ENCODE measurements at places on chromosomes 3 and 15.
A peak's percentile ranks its signal among the peaks of the same experiment; 100 is the strongest.

GRCh38 chr3:44712455-44713075 is at the start of gene ZNF502:
Gene ZNF502, plus strand, starts transcription at chr3:44712660. Its CDS starts 7,602 bp downstream, at chr3:44720262.
- DNase-seq = peak; percentile 83

GRCh38 chr3:182323126-182323700 is 470.1 kb upstream of the ATP11B start:
- no peak for DNase-seq

DNA sequence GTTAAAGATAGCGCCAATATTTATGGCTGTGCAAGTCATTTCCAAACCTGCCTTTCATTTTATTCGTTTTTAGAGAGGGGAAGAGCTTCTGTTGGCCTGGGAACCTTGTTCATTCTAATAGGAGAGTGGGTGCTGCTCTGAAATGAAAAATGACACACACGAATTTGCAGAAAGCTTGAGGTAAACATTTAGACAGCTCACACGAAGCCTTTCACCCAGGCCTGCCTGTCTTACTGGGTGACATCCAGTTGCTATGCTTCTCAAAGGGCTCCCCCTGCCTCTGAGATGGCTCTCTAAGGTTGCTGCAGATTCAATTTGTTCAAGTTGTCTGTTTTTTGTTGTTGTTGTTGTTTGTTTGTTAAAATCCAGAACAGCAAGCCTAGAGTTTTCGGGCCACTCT is 18.2 kb downstream of the PEX5L start:
- no peak for DNase-seq

DNA sequence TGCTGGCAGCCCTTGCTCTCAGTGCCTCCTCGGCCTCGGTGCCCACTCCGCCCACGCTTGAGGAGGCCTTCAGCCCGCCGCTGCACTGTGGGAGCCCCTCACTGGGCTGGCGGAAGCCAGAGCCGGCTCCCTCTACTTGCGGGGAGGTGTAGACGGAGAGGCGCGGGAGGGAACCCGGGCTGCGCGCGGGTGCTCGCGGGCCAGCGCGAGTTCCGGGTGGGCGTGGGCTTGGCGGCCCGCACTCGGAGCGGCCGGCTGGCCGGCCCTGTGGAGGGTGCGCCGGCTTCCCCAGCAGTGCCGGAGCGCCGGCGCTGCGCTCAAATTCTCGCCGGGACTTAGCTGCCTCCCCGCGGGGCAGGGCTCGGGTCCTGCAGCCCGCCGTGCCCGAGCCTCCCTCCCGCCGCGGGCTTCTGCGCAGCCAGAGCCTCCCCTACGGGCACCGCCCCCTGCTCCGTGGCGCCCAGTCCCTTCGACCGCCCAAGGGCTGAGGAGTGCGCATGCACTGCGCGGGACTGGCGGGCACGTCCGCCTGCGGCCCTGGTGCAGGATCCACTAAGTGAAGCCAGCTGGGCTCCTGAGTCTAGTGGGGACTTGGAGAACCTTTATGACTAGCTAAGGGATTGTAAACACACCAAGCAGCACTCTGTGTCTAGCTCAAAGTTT is 231.5 kb downstream of the EFHB start:
- DNase-seq = no peak

GRCh38 chr15:100601617-100602063 is 344 bp downstream of the LINS1 start:
- DNase-seq = no peak

- DNase-seq = no peak
Measured at GRCh38 chr3:195187609-195188425, 83.1 kb downstream of the XXYLT1 start.

GRCh38 chr3:155835341-155836071 is 18.7 kb downstream of the SLC33A1 start:
- DNase-seq = no peak

DNA sequence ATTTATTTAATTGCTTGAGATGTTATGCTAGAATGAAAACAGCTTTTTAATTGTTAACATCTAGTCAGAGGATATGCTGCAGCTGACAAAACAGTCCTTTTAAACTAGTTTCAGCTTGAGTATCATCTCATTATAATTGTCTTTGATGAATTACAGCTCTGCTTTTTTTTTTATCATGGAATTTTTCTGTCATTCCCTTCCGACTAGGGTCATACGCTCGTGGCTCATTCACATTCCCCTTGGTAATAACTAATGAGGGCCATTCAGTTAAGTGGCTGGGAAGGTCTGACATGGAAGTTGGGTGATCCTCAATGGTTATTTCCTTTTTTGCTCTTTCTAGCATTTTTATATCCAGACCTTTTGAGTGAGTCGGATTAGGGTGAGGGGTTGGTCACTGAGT is 77.0 kb downstream of the PGPEP1L start:
- no peak for DNase-seq

- no peak for DNase-seq
Measured at GRCh38 chr3:197234947-197235914, 63.2 kb downstream of the DLG1 start.

- DNase-seq = no peak
Measured at GRCh38 chr3:51955175-51955892, at the start of gene GPR62. Gene GPR62, plus strand, starts transcription at chr3:51955381. Its CDS starts 272 bp downstream, at chr3:51955653.

- DNase-seq = no peak
Measured at GRCh38 chr15:74202452-74203401, at the start of gene STRA6. Gene STRA6, minus strand, starts transcription at chr15:74202787. Its CDS starts 520 bp downstream, at chr15:74202267.

DNA sequence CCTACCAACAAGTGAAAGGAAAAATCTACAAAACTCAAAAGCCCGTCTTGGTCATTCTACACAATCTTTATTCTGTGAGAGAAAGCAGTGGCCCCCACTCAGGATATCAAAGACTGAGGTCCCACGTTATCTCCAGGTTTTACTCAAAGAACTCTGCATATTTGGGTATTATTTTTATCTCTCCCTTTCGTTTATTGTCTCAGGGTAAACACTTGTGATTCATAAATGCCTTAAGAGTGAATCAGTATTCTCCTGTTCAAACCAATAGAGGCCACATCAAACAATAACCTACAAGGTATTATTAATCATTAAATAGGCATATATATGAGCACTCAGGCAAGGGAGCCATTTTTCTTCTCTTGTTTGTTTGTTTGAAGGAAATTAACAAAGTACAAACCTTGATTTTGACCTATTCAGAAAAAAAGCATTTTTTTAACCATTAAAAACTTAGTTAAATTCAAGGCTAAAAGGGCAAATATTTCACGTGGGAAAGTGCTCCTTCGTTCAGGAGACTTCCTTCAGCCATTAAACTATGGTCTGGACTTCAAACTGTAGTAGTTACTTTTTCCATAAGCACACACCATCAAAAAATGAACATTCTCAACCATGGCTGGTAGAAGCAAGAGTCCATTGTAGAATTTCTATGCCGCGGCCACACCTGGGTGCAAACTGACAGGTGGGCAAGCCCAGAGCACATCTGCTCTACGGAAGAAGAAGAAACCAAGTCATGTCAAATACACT is 13.9 kb upstream of the HES1 start:
- DNase-seq = no peak

GRCh38 chr3:38689774-38690173 is 40.3 kb upstream of the SCN5A start:
- DNase-seq = no peak

GRCh38 chr3:81197386-81197785 is 564.1 kb downstream of the GBE1 start:
- DNase-seq = no peak

DNA sequence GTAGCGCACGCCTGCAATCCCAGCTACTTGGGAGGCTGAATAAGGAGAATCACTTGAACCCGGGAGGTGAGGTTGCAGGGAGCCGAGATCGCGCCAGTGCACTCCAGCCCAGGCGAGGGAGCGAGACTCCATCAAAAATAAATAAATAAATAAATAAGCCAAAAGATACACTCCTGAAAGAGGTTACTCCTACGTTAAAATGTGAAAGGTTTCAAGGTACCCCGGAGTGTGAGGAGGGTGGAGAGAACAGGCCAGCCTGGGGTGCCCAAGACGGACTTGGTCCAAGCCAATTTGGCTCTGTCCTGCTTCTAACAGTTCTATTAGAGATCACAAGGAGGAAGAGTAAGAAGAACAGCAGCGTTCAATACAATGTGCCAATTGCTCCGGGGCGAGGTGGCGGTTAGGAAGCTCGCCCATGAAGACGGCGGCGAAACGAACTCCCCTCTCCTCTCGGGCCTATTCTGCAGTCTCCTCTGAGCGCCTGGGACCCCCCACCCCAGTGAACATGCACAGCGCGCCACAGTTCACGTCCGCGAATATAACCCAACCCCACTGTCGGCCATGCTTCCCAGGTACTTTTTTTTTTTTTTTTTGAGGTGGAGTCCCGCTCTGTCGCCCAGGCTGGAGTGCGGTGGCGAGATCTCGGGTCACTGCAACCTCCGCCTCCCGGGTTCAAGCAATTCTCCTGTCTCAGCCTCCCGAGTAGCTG is 942 bp downstream of the ELP6 start:
- no peak for DNase-seq

DNA sequence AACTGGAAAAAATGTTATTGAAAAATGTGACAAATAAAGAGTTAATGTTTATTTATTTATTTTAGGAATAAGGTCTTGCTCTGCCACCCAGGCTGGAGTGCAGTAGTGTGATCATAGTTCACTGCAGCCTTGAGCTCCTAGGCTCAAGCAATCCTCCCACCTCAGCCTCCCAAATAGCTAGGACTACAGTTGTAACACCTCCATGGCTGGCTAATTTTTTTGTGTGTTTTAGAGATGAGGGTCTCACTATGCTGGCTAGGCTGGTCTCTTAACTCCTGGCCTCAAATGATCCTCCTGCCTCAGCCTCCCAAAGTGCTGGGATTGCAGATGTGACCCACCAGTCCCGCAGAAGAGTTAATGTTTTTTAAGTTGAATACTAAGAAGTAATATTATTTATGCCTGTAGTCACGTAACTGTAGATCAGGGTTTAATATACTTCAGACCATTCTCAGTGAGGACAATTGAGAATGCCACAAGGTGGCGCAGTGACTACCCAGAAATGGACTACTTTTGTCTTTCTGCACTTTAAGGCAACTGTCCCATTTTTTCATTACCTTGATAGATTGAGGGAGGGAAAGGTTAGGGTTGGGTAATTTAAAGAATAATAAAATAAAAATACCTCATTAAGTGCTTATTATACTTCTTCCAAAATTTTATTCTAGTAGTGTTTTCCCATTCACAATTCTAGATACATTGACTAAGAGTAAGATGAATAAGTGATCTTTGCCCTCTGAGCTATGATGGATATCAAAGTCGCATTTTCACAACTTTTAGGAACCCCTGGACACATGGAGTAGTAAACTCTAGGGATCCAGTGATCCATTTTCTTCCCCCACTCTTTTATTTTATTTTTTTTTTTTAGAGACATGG is 6.0 kb downstream of the MUC13 start:
- DNase-seq = peak; percentile 69

DNA sequence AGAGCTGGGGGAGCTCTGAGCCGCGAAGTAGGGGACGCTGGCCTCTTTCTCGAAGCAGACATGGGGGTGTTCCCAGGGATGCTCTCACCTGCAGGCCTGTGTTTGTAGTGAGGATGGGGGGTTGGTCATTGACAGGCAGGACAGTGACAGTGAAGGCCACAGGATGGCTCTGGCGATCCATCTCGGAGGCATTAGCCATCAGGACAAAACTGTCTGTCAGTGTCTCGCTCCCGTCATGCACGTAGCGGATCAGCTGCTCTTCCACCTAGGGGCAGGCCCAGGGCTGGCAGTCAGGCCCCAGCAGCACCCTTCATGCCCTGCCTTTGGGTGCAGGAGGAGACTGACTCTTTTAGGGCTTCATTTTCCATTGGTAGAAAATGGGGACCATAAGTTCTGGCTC is 28.0 kb downstream of the CSPG4 start:
- no peak for DNase-seq

Measured in activated CD8-positive, alpha-beta memory T cell treated with anti-CD3 and anti-CD28 coated beads for 24 hours (primary cell).